EL (cell line): ENCODE measurements at places on chromosomes 3 and 15.

GRCh38 chr3:177071496-177072156 lies 125.7 kb downstream of the TBL1XR1 start:
- peak; percentile 22 for DNase-seq

GRCh38 chr15:101051291-101052030 lies 132.3 kb downstream of the LRRK1 start:
- DNase-seq = no peak

DNA sequence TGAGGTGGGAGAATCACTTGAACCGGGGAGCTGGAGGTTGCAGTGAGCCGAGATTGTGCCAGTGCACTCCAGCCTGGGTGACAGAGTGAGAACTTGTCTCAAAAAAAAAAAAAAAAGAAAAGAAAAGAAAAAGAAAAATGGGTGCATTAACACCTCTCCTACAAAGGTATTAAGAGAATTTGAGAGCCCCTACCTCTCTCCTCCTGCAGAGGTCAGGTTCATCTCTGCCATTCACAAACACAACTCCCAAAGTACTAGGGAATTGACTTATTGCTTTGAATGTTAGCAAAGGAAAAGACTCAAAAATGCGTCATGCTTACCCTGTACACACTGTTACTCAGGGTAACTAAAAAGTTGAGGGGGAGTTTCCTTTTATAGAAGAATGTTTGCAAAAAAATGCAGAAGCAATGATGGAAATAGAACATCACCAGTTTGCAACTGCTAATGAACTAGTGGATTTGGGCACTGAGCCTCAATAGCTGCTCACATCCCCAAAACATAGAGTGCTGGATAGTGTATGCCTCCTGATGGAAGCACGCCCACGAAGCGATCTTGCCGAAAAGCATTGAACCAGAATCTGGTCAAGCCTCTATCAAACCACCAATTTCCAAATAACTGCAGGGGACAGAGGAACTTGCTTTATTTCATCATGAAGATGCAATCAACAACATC lies 15.5 kb upstream of the LYZL4 start:
- no peak for DNase-seq

GRCh38 chr3:14460342-14461005 lies 58.1 kb downstream of the SLC6A6 start:
- DNase-seq = peak; percentile 82

DNA sequence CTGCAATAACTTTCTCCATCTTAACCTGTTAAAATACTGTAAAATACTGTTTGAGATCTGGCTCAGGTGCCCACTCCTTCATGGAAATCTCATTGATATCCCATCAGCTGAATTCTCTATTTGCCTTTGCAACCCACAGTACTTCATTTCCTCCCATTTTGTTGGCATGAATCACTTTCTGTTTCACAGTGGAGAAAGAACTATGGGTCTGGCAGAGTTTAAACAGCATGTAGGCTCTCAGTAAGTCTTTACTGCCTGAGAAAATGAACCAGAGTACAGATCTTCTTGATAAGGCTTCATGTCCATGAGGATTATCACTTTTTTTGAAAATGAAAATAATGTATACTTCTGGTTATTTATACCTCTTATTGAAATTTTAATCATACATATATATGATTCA lies 245.9 kb downstream of the NAALADL2 start:
- DNase-seq = peak; percentile 38

- no peak for DNase-seq
These were observed 84.7 kb downstream of the MYO9A start for GRCh38 chr15:72033285-72033684.

- no peak for DNase-seq
These were observed 8.0 kb upstream of the SACM1L start for GRCh38 chr3:45681221-45681620.

- no peak for DNase-seq
These were observed 4.3 kb upstream of the SLCO3A1 start for GRCh38 chr15:91849180-91849579.
